ENCODE measurements at places on chromosomes 4 and X.

- DNase-seq, result no peak
These were observed 63.9 kb downstream of the TRAPPC11 start for GRCh38 chr4:183722731-183723560.

DNA sequence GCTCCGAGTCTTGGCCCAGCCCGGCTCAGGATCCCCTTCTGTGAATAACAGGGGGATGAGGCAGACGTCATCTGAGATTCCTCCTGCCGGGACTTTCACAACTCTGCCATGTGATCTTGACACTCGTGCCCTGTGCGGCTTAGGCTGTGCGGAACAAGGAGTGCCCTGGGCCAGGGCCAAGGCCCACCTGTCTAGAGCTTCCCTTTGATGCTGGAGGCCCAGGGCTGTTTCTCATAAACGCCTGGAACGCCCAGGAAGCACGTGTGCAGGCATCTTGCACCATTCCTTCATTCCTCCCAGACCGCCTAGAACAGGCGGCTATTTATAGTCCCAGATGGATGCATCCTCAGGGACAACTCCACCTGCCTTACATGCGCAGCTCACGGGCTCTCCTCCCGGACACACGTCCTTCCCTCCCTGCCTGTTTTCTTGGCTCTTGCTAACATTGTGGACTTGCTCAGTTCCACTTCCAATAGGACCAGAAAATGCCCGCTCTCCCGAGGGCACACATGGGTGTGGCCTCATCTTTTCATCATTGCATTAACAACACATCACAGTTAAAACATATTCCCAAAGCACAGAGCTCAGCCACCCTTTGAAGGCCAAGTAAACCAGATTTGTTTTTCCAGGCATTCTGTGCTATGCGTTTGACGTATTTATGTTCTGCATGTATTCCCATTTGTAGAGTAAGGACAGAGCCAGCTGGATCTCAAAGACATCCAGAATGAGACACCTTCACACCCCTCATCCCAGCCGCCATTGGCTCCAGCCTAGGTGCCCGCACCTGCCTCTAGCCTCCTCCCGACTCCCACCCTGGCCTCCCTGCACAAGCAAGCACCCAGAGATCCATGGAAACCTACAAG, 57.2 kb downstream of the ABLIM2 start:
- DNase-seq, result no peak

DNA sequence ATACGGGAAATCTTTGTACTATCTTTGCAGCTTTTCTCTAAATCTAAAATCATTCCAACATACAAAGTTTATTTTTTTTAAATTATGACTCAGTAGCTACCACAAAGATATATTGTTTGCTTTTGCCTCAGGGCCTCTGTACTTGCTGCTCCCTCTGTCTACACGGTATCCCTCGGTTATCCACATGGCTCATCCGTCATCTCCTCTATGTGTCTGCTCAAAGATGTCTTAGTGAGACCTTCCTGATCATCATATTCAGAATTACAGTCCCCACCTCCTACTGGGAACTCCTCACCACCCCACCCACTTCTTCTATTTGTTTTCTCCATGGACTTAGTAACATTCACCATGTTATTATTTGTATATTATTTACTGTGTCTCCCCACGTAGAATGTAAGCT, 107.8 kb downstream of the PARM1 start:
- no peak for DNase-seq

DNA sequence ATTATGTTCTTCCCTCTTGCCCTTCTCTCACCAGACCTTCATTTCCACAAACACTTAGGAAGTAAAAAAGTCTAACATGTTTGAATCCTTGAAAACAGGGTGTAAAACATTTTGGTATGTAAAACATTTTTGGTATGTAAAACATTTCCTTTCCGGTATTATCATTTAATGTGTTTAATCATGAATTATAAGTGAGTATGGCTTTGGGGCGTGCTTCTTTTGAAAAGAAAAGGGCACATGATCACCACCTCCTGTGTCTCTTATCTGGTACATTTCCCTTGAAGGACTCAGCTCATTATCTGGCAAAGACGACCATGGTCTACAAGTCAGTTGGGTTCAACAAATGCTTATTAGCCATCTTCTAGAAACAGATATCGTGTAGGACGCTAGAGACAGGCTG, 283.6 kb downstream of the FRMPD4 start:
- DNase-seq, result no peak

GRCh38 chr4:169621731-169622492, 1.5 kb downstream of the CLCN3 start:
- DNase-seq, result no peak

GRCh38 chrX:13110433-13111324, 66.3 kb upstream of the FAM9C start:
- peak; percentile 51 for DNase-seq

DNA sequence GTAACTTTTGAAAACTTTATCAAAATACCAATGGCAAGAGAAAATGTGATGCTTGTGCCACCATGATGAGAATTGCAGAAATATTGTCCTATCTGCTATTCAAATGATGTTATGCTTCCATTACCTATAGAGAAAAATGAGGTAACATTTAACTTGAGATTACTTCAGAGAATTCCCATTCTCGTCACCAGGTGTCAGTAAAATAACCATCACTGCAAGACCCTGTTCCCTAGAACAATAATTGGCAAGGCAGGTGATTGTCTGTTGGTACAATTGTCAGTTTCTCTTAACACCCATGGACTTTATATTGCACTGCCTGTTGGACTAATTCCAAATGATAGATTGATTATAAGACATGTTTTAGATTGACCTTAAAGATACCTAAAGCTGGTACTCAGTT, 179.9 kb downstream of the GABRG1 start:
- DNase-seq, result no peak

DNA sequence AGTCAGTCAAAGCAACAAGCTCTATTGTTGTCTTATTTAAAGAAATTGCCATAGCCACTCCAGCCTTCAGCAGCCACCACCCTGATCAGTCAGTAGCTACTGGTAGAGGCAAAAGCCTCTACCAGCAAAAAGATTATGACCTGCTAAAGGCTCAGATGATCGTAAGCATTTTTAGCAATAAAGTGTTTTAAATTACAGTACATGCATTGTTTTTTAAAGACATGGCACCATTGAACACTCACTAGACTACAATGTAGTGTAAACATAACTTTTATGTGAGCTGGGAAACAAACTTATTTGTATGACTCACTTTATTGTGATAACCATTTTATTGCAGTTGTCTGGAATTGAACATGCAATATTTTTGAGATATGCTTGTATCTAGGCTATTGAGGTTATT, 32.3 kb upstream of the DYNLT3 start:
- DNase-seq, result no peak

DNA sequence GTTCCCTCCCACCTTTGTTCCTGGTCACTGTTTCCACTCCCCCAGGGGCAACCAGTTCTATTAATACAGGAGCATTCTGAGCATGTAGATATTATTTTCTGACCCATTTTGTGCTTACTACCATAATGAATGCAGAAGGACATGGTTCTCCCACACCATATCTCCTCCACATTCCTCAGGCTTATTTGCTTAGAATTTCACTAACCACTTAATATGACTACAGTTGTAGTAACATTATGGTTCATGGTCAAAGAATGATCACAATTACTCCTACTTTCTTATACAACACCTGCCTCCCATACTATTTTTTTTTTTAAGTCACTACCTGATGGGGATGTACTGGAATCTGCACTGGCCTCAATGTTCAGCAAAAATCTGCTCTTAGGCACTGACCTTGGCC, 7.5 kb upstream of the FAM184B start:
- DNase-seq, result no peak

GRCh38 chr4:183014361-183015084, 84.5 kb upstream of the WWC2 start:
- DNase-seq, result no peak

GRCh38 chr4:181611946-181612600, 631.1 kb upstream of the TENM3 start:
- no peak for DNase-seq

GRCh38 chrX:38692961-38693360, 108.3 kb upstream of the MID1IP1 start:
- no peak for DNase-seq

DNA sequence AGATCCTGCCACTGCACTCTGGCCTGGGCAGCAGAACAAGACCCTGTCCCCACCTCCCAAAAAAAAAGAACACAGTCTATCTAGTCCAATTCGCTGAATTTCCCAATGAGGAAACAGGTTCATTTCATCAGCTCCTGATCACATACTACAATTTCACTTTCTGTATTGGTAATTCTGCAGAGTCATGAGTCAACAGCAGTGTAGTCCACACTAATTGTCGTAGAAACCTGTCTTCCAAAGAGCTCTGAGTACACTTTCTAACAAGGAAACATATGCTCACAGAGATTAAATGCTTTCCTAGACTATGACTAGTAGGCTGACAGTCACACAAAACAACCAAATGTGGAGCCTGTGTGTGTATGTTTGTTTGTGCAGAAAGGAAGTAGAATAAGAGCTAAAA, 91.9 kb downstream of the GPC4 start:
- no peak for DNase-seq

- DNase-seq, result no peak
These were observed 13.7 kb downstream of the SCD5 start for GRCh38 chr4:82784681-82785610.
